ENCODE measurements at places on chromosomes 4 and X.

GRCh38 chrX:39149761-39150160 is 348.5 kb downstream of the MID1IP1 start:
- DNase-seq: peak; percentile 9

DNA sequence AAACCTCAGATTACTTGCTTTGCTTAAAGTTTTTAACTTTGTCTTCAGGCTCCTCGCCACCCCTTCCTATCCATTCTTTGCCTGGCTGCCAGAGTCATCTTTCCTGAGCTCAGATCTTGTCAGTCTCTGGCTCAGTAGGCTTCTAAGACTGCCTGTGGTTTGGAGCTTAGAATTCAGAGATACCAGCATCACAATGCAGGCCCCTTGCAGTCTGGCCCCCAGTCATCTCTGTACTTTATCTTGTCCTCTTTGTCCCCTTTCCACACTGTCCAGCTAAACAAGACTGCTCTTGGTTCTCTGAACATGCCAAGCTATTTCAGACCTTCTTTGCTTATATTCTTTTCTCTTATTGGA is 3.0 kb downstream of the KIAA0232 start:
- no peak for DNase-seq

- no peak for DNase-seq
Measured at GRCh38 chr4:81166458-81167160, 48.4 kb downstream of the PRKG2 start.

DNA sequence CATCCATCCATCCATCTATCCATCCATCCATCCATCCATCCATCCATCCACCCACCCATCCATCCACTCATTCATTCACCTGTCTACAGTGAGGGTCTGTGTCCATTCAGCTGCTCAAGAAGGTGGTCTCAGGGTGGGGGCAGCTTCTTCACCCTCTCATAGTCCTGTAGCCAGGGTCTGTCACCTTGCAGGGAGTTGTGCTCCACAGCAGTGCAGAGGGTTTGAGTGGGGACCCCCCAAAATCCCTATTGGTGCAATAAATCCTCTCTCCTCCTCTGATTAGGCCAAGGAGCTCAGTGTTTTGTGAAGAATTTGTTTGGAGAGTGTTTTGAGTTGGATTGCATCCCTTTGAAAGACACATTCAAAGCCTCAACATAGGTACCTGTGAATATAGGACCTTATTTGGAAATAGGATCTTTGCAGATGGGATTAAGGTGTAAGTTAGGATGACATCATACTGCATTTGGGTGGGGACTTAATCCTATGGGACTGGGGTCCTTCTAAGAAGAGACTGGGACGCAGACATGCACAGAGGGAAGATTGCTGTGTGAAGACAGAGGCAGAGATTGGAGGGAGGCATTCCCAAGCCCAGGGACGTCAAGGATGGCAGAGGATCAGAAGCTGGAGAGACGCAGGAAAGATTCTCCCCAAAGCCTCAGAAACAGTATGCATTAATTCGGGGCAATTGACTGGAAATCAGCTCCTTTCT is 12.0 kb downstream of the P2RY8 start:
- DNase-seq: no peak

DNA sequence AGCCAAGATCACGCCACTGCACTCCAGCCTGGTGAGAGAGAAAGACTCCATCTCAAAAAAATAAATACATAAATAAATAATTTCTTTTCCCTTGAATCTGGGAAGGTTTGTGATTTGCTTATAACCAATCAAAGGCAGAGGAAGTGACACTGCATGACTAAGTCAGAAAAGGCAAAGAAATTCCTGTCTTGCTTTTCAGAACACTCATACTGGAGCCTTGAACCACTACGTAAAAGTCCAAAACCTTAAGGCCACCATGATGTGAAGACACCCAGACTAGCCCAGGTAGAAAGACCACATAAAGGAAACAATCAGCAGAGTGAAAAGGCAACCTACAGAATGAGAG is 36.6 kb downstream of the TMEM156 start:
- no peak for DNase-seq

- no peak for DNase-seq
Measured at GRCh38 chr4:2820216-2820982, 23.2 kb upstream of the ADD1 start.

DNA sequence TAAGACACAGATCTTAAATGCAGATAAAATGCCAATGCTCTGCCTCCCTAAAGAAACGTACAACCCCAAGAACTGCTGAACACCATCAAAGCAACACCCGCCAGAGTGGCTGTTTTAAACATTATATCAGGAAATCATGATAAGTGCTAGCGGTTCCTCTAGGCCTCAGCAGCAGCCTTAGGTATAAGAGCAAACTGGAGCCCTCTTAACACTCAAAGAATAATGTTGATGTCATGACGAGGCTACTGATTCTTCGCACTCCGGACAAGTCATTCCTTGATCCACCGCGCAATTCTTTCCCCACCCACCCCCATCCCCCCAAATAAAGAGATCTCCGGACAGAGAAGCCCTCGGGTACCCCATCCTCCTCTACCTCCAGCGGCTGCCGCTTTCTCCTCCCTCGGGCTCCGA is 507 bp downstream of the LIN54 start:
- DNase-seq: no peak

GRCh38 chr4:152686452-152687013 is 6.7 kb upstream of the TMEM154 start:
- no peak for DNase-seq

DNA sequence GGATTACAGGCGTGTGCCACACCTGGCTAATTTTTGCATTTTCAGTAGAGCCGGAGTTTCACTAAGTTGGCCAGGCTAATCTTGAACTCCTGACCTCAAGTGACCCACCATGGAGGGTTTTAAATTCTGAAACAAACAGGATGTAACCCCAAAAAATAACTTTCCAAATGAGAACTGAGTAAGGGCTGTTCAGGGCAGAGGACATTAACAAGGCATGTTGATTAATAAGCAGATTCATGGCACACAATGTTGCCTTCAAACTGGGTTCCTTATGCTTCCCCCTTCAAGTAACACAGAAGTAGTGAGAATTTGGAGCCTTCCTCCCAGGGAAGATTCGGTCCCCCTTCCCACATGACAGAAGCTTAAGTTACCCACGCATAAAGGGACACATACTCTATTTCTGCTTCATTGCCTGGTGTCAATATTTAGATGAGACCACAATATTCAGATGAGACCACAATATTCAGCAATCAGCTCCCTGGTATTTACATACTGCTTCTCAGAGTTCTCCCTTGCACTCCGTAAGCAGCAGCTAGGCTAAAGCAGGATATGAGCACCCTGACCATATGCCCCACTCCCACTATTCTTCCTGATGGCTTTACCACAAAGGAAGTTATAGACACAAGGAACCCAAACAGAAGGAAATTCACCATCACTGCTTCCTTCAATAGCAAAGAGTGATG is 21.4 kb downstream of the GRSF1 start:
- DNase-seq: no peak

GRCh38 chr4:123107444-123108252 is 185.3 kb upstream of the NUDT6 start:
- no peak for DNase-seq

GRCh38 chrX:703866-704265 is 73.3 kb downstream of the SHOX start:
- DNase-seq: no peak

- no peak for DNase-seq
Measured at GRCh38 chr4:147985376-147985775, 253.5 kb downstream of the ARHGAP10 start.

GRCh38 chr4:23337292-23337691 is 552.6 kb downstream of the PPARGC1A start:
- no peak for DNase-seq

- DNase-seq: no peak
Measured at GRCh38 chr4:184959786-184960185, 58.5 kb upstream of the HELT start.

- DNase-seq: no peak
Measured at GRCh38 chr4:181909368-181909767, 333.8 kb upstream of the TENM3 start.

DNA sequence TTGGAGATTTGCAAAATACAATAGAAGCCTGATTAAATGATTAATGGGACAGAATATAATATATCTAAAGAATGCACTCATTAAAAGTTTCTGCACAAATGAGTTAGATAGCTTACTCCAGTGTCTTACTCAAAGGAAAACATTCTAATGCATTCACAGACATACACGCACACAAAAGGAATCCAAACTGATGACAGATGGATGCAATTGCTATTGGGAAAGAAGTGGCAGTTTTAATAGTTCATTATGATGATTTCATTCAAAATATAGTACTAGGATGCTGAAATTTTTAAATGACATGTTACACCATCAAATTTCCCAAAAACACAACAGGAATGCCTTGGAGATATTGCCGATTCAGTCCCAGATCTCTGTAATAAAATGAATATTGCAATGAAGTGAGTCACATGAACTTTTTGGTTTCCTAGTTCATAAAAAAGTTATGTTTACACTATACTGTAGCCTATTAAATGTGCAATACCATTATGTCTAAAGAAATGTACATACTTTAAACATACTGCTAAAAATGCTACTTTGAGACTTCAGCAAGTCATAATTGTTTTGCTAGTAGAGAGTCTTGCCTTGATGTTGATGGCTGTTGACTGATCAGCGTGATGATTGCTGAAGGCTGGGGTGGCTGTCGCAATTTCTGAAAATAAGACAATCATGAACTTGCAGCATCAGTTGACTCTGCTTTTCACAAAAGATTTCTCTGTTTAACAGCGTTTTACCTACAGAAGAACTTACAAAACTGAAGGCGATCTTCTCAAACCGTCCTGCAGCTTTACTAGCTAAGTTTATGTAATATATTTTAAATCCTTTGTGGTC is 45.6 kb downstream of the BBS12 start:
- no peak for DNase-seq

DNA sequence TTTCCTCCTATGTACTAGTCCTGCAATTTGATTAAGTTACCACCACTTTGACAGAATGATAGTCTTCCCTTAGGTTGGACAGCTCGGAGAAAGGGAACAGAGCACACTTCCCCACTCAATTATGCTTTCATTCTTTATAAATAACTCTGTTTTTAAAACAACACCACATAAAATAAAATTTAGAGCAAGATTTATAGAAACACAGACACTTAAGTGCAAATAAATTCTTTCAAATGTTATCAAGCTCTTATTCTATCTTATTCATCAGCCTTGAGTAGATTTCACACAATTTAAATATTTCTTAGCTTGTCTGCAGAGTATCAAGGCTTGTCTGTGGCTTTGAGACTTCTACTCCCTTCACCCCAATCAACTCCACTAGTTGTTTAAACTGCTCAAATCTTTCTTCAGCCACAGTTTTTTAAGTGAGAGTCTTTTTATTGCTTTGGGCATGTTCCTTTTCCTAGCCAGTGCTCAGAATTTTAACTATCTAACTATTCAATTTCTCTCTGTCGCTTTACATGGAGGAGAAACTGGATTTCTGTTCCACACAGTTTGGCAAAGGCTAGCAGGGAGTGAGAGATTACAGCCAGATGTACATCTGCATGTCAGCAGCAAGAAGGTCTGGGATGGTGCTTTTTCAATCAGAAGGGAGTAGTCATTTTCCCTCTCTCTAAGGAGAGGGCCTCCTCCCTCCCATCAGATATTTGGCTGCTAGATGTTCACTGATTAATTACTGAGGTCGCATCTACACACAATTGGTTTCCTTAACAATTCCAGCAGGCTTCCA is 53.1 kb upstream of the PLAC1 start:
- no peak for DNase-seq

DNA sequence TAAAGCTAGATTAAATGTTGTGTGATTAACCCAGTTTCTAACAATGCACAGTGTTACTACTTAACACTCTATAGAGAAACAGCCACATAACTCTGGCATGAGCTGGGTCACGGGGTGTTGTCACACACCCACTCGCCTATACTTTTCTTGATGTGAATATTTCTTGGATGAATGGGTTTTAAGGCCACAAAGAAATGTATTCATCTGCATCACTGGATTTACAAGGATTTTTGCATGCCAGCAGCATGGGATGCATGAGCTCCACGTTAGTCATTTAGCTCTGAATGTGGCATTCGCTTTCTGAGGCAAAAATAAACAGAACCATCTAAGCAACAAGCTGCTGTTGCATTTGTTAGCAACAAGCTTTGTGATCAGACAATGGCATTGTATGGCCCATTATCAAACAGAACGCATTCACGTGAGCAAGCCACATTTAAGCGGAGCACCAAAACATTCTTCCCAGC is 89.7 kb downstream of the LRP2BP start:
- peak; percentile 15 for DNase-seq

- no peak for DNase-seq
Measured at GRCh38 chr4:190020790-190021717, 6.0 kb downstream of the FRG2 start.

GRCh38 chrX:153511784-153512500 is 5.5 kb upstream of the ATP2B3 start:
- DNase-seq: no peak

DNA sequence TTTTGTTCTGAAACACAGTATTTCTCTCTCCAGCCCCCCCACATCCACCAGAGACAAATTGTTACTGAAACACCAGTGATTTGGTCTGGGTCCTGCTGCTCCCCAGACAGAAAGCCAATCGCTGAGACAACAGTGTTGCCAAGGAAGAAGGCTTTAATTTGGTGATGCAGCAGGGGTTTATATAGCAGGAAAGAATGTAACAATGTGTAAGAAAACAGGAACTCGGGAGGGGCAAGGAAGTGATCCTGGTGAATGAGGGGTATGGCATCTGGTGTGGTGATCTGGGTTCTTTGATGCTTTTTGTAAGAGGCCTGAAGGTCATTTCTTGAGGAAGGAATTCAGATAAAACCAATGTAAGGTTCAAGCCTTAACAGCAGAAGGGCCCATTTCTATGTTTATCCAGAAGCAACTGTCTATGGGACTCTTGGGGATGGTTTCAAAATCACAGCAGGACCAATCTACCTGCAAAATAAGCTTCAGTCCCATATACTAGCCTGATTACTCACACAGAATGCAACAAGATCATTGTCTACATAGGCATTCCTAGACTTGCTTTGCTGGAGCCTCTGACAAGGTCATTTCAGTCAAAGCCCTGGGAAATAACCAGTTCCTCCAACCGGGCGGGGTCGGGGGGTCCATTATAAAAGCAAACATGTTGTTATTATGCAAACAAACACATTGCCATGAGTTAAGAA is 445.2 kb upstream of the ZFP42 start:
- no peak for DNase-seq

DNA sequence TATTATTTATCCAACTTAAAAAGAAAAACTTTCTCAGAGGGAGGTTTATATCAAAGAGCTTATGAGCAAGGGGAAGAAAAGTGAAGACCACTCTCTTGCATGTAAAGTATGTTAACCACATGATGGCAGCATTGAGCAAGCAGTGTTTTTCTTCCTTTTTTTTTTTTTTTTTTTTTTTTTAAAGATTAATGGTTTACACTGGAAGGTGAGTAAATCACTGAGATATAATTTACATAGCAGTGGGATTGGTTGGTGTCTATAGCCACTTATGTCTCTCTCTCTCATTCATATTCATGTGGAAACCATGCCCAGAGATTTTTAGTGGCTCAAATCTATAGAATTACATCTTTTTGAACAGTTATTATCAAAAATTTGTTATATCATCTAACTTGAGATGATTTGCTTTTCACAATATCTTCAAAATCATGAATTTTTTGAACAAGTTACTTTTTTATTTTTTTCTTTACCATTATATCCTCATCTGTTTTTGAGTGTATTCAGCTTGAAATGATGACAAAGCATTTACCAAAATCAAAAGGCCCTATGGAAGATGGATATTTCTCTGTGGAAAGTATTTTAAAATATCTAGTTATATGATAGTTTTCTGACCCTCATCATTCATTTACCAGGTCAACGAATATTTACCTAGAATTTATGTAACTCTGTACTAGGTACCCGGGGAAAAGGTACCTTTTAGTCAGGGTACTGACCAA is 31.6 kb downstream of the MTHFD2L start:
- no peak for DNase-seq

Measured in H54 (cell line).